Stimulated activated naive CD8-positive, alpha-beta T cell treated with anti-CD3 and anti-CD28 coated beads, Interleukin-15, amount 100 ng/mL, for 72 hours (primary cell): ENCODE measurements at places on chromosomes 3 and 15.

GRCh38 chr3:103195216-103195615, 760.4 kb downstream of the ZPLD1 start:
- DNase-seq = no peak

GRCh38 chr3:41711651-41712050, 250.3 kb downstream of the ULK4 start:
- DNase-seq = no peak

DNA sequence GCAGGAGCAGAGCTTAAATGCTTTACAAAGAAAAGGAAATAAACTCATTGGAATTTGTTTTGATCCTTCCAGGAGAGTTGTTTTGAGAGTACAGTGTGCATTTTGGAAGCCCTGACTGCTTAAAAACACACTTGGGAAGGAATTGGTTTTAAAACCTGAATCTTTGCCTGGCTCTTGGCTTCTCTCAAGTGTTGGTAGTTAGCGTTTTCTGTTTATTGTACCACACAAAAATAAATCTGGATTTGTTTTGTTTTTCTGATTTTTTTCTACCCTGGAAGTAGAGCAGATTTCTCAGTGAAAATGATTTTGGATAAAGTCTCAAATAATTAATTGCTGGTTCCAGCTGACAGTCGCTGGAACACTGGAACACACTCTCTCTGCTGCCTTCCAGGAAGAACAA, 90.6 kb downstream of the CHST2 start:
- no peak for DNase-seq

GRCh38 chr3:153614140-153614539, 452.1 kb downstream of the RAP2B start:
- DNase-seq = no peak

GRCh38 chr3:156377718-156378117, 177.2 kb downstream of the SSR3 start:
- DNase-seq = no peak

- no peak for DNase-seq
Observed at GRCh38 chr3:178236555-178237277, 299.5 kb upstream of the KCNMB2 start.

- DNase-seq = no peak
Observed at GRCh38 chr15:89664441-89665350, 9.4 kb upstream of the KIF7 start.

- no peak for DNase-seq
Observed at GRCh38 chr15:91891788-91892345, 38.4 kb downstream of the SLCO3A1 start.

DNA sequence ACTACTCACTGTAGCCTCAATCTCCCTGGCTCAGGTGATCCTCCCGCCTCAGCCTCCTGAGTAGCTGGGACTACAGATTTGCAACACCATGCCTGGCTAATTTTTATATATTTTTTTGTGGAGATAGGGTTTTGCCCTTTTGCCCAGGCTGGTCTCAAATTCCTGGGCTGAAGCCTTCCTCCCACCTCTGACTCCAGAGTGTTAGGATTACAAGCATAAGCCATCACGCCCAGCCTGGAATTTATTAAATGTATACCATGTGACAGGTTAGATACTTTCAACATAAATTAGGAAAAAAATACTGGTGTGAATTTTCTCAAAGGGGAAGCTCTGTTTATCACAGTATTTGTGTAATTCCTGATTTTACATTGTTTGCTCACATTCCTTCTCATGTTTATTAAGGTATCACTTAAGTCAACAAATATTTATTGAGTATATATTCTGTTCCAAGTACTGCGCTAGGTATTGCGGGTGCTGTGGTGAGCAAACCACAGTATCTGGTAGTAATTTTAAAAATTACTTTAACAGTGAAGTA, 24.8 kb downstream of the PPP4R2 start:
- no peak for DNase-seq

GRCh38 chr3:88573472-88573871, 423.7 kb downstream of the C3orf38 start:
- DNase-seq = no peak

DNA sequence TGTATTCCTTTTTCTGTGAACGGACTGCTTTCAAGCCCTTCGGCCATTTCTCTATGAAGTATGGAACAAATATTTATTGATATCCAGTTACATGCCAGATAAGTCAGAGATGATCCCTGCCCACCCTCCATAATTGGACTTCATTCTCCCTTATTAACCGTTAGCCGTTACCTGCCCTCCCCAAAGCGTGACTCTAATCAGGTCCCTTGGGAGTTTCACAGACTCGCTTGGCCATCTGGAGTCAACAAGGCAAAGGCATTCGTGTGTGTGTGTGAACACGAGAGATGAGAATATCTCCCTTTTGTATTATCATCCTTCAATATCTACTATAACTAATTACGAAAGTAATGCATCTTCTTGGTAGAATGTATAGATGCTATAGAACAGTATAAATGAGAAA, 314.5 kb downstream of the TLE3 start:
- no peak for DNase-seq

GRCh38 chr15:38687775-38688495, 123.3 kb upstream of the RASGRP1 start:
- DNase-seq = no peak
